ENCODE measurements at places on chromosomes 5 and 9.

DNA sequence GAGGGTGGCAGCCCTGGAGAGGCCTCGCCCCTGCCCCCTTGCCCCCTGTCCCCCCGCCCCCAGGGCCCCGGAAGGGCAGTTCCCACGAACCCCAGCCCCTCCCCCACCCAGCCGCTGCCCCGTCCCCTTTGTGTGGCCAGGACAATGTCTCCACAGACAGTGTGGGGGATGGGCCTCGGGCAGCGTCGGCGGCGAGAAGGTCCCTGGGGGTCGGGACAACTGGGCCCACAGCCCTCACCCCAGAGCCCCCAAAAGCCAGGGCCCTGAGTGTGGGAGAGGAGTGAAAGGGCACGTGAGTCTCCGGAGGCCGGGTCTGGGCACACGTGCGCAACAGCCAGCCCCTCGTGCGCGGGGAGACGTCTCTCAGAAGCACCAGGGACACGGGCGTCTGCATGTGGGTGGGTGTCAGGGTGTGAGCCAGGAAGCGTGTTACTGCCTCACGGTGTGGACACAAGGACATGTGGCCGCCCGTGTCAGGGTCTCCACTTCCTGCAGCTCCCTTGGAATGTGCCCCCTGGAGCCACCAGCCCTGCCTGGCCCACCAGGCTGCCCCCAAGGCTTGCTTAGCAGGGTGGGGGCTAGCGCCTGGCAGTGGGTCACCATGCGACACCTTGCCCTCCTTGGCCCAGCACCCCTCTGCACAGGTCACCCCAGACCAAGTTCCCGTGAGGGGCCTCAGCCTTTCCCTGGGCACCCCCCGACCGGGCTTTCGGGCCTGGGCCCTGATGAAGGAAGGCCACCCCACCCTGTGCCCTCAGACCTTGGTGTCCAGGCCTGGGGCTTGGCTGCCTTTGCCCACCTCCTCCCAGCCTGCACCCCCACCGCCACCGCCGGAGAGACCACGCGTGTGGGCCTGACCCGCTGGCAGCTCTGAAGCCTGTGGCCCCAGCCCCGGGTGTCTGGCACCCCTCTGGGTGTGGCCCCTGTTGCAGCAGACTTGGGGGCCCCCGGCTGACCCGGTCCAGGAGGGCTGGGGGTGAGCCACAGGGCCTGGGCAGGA is 12.8 kb upstream of the NRARP start:
- DNase-seq = no peak

DNA sequence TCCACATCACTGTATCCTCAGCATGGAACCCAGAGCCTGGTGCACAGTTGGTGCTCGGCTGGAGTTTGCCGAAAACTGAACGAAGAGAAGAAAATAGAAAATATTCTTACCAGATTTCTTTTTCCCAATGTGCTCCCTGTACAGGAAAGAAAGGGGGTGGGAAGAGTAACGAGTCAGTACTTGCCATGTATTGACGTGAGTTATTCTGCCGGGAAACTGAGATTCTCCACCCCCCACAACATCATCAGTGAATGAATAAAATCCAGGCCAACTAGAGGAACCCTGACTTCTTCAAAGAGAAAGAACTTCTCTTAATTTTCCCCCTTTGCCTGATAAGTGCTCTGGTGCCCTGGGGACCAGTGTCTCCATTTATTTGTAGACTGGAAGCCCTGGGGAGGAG is 80.6 kb downstream of the SH3PXD2B start:
- DNase-seq = no peak

- DNase-seq = no peak
Observed at GRCh38 chr9:28921857-28922500, 1348.7 kb upstream of the C9orf72 start.

GRCh38 chr5:13187186-13187585 is 757.3 kb downstream of the DNAH5 start:
- no peak for DNase-seq

GRCh38 chr5:80917631-80918030 is 42.5 kb upstream of the RASGRF2 start:
- DNase-seq = no peak

DNA sequence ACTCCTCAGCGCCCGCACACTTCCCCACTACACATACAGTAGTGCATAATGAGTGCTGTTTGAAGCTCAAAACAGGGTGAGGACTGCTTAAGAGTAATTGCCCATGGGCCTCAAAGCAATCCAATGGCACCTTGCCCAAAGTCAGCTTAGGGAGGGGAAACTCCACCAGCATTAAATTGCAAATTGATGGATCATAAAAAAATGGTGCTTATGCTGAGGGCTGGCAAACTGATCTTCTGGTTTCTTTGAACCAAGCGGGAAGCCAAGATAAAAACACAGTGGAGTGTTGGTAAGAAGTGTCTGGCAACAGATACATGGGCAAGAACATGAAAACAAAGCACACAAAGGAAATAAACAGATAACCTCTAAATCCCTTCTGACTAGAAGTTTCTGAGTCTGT is 28.0 kb downstream of the TLE1 start:
- DNase-seq = no peak

DNA sequence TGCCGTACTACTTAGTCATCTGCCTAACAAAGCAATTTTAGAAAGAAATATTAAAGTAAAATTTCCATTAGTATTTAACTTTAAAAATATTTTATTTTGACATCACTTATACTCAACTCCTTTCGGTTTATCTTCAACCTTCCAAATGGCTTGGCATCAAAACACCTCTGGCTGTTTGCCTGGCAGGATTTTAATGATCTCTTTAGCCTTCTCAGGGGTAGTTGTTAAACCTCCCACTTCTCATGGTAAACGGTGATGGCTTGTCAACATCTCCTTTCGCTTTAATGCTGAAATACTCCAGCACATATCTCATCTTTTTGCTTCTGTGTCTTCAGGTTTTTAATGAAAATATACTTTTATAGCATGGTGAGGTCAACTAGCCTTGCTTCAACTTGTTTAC is 747.1 kb downstream of the CETN3 start:
- DNase-seq = no peak

DNA sequence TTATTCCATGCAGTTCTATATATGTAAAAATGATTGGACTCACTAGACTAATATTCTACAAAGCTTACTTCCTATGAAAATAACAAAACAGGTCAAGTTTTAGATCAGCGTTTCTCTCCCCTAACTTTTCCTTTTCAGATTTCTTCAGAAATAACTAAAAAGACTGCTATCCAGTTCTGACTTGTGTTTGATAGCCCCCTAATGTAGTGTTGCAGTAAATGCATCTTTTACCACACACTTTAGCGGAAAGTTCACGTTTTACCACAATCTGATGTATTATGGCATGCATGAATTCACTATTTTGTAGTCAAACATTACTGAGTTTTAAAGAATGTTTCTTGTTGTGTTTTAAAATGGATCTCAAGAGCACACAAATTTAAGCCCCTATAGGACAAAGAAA is 292.7 kb downstream of the RAB3C start:
- DNase-seq = no peak

DNA sequence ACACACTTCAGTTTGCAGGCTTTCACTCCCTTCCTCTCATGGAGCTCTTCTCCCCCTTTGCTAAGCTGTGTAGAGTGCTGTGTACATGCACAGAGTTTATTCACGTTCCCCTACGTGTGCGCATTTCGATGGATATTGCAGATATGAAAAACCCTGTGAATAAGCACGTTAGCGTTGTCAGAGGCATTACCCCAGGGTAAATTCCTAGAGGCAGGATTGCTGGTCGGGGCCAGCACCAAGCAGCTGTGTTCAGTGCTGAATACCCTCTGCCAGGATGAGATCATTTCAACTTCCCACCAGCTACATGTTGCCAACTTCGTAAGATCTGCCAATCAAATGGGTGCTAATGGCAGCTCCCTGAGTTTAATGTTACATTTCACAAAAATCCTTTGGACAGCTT is 172.3 kb upstream of the PPP1R26 start:
- DNase-seq = no peak

DNA sequence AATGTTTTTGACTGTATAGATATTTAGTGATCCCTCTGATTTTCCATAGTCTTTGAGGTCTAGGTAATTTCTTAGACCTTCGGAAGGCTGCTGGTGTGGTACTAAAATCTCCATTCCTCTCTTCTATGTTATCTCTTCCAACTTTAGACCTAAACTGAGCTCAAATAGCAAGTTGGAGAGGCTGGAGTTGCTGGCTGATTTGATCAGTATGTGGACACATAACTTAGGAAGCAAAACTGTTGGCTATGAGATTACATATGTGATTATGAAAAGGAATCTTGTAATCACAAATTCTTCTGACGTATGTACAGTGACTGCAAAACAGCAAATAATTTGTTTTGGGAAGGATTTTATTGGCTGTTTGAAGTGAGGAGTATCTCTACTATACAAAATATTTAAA is 2.1 kb upstream of the SMAD5 start:
- DNase-seq = no peak

DNA sequence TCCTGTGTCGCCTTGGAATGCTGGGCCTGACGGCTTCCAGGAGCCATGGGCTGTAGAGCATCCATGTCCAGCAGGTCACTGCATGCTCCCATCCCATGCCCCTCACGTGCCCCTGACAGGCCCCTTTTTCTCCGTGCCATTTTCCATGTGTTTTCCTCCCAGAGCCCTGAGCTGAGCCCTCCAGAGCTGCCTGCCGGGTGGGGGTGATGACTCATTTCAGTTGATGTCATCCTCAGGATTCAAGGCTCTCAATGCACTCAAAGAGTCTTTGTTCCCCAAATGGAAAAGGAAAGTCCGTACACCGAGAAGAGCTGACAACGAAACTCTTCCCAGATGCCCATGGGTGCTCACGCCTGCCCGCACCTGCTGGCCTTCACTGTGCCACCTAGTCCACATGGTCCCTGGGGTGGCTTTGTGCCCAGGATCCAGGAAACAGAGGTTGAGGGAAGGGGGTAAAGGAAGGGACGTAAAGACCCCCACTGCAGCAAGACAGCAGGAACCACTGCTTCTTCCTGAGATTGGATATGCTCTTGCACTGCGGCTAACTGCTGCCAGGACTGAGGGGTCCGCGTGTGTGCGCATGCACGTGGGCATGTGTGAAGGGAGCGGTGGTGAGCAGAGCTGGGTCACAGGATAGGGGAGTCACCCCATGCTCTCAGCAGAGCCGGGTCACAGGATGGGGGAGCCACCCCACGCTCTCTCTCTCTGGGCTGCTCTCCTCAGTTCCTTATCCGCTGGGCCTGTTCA is 27.6 kb downstream of the COL15A1 start:
- DNase-seq = no peak

- no peak for DNase-seq
Observed at GRCh38 chr9:117187498-117187897, 227.4 kb downstream of the ASTN2 start.

DNA sequence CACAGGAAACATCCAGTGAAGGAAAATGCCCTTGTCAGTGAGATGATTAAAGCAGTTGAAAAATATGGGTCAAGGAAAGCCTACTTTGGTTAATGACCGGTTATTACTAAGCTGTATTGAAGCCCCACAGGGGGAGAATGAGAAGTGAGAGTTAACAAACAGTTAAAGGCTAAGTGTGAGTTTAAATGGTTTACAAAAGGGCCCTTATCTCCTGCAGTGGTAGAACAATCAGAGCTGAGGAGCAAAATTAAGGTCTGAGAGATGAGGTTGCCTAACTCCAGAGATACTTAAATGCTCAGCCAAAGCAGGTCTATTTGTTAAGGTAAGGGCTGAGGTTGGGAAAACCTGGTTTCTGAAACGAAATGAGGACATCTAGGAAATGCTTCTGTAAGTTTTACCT is 75.1 kb upstream of the FER start:
- no peak for DNase-seq

- no peak for DNase-seq
Observed at GRCh38 chr9:127179633-127180441, 57.4 kb upstream of the ANGPTL2 start.

DNA sequence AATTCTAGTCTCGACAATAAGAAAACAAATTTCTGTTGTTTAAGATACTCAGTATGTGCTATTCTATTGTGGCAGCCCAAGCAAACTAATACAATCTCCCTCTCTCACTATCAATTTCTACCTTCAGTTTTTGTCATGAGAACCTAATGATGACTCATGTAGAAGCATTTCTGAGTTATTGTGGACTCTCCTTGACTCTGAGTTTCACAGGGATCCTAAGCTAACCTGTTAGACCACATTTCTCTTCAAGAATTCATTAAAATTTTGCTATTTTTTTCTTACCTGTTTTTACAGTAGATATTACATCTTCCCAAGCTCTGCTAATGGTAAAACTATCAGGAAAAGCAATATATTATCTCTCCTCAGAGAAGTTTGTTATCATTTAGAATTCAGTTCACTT is 599.1 kb upstream of the TYRP1 start:
- DNase-seq = no peak

DNA sequence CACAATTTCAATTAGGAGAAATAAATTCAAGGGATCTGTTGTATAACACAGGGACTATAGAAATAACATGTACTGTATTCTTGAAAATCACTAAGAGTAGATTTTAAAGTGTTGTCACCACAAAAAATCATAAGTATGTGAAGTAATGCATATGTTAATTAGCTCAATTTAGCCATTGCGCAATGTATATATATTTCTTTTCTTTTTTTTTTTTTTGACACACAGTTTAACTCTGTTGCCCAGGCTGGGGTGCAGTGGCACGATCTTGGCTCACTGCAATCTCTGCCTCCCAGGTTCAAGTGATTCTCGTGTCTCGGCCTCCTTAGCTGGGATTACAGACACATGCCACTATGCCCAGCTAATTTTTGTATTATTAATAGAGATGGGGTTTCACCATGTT is 70.2 kb downstream of the XRCC4 start:
- no peak for DNase-seq

- no peak for DNase-seq
Observed at GRCh38 chr9:81477669-81478068, 211.7 kb downstream of the TLE1 start.

- DNase-seq = no peak
Observed at GRCh38 chr9:133485531-133486260, 6.8 kb upstream of the SLC2A6 start.

DNA sequence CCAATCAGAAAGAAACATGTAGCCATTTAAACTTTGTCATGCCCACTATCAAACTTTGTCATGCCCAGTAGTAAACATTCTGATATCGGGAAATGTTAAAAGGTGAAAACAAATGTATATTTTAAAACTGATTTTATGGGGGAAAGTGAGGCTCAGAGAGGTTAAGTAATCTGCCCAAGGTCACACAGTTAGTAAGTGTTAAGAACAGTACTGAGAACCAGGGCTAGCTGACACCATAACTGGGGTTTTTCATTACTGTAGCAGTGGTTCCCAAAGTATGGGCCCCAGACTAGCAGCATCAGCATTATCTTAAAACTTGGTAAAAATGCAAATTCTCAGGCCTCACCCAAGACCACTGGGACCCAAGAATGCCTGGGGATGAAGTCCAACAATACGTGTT is 9.9 kb upstream of the FRRS1L start:
- DNase-seq = no peak

DNA sequence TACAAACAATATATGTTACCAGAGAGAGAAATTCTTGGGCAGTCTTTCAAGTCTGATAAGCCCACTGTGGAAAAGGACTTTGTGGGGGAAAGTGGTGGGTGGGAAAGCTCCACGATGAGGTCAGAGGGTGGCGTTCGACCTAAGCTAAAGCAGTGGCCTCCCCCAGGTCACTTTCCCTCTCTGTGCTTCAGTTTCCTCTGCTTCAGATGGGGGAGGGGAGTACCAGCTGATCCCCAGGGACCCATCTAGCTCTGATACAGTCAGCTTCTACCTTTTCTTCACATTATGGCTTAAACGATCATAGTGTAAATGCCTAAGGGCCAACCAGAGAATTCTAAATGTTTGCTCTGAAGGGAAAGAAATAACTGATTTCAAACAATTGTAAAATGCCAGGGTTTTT is 36.6 kb upstream of the ARSB start:
- DNase-seq = no peak

Measured in effector CD4-positive, alpha-beta T cell (primary cell).